NCI-H1048 (cell line): ENCODE measurements at places on chromosomes 7 and 10.

GRCh38 chr7:158388928-158389327 lies 198.7 kb downstream of the PTPRN2 start:
- DNase-seq = no peak

DNA sequence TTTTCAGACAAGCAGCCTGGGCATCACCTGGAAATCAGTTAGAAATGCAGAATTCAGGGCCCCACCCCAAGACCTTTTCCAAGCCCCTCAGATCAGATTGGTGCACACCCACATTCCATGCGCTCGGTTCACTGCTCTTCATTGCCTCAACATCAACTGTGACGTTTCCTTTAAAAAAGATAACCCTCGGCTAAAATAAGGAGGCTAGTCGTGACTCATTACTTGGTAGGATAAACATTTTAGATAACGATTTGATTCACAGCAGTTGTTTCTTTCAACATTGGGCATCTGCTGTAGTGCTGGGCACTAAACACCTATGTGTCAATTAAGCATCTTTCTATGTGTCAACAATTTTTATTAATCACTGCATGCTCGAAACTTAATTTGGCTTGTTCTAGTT lies 191.1 kb upstream of the LRGUK start:
- DNase-seq = no peak

DNA sequence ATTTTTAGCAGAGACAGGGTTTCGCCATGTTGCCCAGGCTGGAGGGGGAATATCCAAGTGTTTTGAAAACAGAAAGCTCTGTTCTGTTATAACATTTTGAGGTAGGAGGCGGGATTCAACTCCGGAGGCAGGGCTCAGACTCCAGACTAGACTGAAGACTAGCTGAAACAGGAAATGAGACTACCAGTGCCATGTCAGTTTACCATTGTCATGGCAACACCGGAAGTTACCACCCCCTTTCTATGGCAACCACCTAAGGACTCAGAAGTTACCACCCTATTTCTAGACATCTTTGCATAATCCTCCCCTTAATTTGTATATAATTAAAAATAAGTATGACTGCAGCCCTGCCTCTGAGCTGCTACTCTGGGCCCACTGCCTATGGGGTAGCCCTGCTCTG lies 1069.1 kb upstream of the AUTS2 start:
- DNase-seq = peak; percentile 5

GRCh38 chr7:45506059-45506458 lies 68.1 kb upstream of the ADCY1 start:
- DNase-seq = no peak

DNA sequence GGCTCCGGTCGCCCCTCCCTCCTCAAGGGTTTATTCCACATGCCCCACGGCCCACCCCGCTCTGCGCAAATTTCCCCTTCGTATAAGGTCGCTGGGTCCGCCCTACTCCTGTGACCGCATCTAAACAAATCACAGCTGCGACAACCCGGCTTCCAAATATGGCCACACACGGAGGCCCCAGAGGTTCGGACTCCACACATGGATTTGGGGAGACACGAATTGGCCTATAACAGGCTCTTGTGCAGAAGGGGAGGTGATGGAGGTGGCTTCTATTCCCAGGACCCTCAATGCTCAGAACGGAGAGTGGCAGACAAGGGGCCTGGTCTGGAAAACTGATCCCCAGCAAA lies 90.1 kb downstream of the FOXL3 start:
- DNase-seq = no peak

- DNase-seq = no peak
Observed at GRCh38 chr10:69065406-69066361, 22.2 kb upstream of the SRGN start.

- no peak for DNase-seq
Observed at GRCh38 chr10:43863270-43863669, 214.6 kb upstream of the ZNF32 start.

GRCh38 chr10:13613519-13613918 lies 26.8 kb downstream of the PRPF18 start:
- no peak for DNase-seq

GRCh38 chr10:78567680-78568455 lies 500.9 kb upstream of the ZMIZ1 start:
- no peak for DNase-seq

DNA sequence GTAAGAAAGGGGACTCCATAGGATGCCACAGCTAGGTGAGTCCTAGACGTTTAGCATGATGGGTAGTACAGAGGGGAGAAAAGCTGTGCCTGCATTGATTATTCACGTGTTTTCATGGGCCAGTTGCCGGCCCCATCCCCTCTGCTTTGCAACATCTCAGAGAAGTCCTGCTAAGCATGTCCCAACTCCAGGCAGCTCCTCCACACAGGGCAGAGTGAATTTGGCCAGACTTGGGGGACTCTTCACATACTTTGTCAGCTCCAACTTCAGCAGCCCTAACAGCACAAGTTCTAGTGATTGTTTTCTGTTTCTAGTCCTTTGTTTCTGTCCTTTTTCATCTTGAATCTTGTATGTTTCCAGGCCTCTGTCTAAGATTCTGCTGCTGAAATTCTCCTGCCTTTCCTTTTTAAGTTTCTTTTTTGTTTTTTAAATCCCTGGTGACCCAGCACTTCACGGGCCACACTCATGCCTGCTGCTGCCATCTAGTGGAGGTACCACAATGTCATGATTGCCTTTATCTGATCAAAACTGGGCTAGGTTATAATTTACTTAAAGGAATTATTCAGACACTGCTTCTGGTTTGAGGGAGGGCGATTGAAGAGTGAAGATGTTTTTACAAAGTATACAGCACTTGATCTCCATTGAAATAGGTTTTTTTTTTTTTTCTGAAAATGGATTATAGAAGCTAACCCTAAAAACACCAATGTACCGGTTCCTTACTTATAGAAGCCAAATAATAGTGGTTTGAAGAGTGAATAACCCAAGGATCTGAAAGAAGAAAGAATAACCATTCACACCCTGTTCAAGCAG lies 276.9 kb downstream of the CSTF2T start:
- no peak for DNase-seq

- DNase-seq = no peak
Observed at GRCh38 chr7:50334341-50334994, 30.0 kb downstream of the IKZF1 start.

DNA sequence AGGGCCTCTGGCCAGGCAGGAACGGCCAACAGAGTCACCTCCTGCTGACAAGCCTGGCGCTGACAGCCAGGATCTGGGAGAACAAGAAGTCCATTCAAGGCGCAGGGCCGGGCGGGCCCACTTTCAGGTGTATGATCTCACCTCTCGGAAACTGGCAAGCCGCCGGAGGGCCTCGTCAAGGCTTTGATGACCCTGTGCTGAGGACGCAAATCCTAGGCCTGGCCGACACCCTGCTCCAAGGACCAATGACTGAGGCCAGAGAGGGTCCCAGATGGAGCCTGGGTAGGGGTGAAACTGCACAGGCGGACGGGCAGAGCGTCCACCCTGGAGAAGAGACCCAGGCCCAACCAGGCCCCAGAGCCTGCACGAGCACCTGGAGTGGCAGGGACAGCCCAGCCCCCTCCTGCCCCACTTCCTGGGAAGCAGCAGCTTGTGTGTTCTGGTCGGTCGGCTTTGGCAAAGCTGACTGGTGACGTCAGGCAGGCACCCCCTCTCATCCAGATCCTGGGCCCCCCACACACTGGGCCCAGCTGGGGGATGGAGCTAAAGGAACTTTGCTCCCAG lies 30.6 kb downstream of the MYL10 start:
- no peak for DNase-seq

DNA sequence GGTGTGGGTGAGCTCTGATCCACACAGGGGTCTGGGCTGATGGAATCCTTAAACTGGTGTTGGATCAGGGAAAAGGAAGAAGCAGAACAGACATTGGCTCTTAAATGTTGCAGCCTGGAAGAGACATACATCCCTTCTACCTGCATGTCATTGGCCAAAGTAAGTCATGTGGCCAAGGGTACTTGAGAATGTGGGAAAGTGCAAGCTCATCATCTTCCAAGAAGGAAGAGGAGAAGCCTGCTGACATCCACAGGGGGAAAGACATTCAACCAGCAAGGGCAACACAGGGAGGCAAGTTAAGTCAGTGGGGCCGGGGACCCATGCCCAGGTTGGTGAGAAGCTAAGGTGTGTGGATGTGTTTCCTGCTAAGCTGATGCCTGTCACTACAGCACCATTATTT lies 272.8 kb upstream of the MKI67 start:
- no peak for DNase-seq

DNA sequence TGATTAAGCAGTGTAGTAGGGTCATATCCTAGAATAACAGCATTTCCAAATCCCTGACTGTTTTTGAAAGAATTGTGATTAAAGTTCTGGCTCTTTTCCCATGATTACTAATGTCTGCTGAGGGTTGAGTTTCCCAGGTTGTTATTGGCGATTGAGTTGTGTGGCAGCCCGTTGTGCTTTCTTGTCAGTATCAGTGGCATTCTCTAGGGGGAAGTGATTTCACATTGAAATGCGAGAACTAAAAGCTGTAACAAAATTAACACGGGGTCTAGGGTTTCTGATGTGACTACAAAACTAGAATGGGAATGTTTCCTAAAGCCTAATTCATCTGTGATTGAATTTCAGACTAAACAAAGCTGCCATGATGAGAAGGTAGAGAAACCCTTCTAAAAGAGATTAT lies 349.4 kb downstream of the EXOC4 start:
- no peak for DNase-seq

- DNase-seq = no peak
Observed at GRCh38 chr7:151869968-151870918, 6.7 kb downstream of the PRKAG2 start.

- no peak for DNase-seq
Observed at GRCh38 chr7:98469088-98469487, 68.2 kb upstream of the BAIAP2L1 start.

DNA sequence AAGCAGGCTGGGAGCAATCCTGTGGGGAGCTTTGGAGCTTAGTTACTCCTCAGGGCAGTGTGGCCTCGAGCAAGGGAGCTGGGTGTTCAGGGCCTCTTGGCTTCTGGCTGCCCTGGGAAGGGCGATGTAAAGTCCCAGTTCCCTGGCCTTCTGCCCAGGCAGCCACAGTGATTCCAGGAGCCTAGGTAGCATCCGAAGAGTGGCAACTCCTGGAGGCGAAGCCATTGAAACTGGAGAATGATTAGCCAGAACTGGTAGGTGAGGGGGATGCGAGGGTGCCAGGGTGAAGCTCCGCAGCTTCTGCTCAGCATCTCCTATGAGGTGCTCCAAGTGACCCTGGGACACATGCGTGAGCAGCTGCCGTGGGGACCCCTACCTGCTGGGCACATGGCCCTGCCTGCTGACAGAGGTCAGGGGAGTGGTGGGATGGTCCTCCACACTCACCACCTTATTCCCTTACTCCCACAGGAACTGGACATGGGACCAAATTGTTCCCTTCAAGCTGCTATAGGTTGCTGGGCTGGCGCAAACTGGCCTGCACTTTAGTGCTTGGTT lies 7.8 kb upstream of the GDF2 start:
- DNase-seq = no peak

- DNase-seq = no peak
Observed at GRCh38 chr7:23523486-23524075, 8.2 kb downstream of the TRA2A start.

DNA sequence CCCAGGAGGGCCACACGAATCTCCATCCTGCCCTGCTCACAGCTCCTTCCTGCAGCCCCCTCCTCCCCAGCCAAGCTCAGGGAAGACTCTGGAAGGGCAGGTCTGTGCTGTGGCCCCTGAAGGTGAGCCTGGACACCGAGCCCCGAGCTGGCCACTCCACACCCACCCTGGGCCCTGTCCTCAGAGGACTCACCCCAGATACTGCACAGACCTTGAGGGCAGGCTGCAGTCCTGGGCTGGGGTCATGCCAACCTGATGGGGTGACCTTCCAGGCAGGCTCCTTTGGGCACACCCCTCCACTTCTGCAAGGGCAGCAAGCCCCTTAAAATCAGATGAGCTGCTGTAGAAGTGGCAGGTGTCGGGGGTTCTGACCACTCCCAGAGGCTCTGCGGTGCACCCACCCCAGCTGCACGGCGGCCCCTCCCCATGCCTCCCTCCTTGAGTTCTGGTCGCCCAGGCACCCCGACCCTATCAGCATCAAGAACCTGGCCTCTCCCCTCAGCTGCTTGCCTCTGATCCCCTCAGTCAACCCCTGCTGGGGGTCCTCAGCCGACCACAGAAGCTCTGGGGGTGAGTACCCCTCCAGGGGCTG lies 24.3 kb downstream of the YKT6 start:
- no peak for DNase-seq

DNA sequence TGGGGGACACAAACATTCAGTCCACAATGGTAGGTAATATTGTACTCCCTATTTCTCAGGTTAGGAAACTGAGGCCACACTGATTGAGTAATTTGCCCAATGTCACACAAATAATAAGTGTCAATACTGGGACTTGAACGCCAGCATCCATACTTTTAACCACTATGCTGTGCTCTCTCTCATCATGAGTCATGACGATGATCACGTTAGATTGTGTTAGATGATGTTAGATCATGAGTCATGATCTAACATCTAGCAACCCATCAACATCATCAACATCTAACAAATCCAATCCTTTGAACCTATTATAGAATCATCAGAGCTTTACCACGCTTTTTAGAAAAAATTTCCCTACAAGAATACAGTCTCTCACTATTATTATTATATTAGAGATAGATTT lies 28.1 kb upstream of the HERPUD2 start:
- DNase-seq = no peak

GRCh38 chr10:24416248-24416647 lies 207.3 kb downstream of the KIAA1217 start:
- no peak for DNase-seq

DNA sequence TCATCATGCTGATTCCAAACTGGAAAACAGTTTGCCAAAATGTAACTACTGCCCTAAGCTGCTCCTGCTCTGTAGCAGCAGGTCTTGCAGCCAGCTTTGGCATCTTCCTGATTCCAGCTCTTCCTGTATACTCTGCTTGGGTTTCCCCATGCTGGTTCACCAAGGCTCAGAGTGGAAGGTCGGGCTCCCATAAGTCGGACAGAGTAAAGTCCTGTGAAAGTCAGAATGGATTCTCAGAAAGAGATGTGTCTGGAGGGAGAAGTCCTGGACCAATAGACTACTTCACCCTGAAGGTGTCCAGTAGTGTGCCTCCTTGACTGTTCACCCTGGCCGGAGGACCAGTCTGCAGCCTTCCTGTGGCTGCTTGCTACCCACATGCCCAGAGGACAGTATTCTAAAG lies 93.8 kb downstream of the STRA8 start:
- DNase-seq = no peak

DNA sequence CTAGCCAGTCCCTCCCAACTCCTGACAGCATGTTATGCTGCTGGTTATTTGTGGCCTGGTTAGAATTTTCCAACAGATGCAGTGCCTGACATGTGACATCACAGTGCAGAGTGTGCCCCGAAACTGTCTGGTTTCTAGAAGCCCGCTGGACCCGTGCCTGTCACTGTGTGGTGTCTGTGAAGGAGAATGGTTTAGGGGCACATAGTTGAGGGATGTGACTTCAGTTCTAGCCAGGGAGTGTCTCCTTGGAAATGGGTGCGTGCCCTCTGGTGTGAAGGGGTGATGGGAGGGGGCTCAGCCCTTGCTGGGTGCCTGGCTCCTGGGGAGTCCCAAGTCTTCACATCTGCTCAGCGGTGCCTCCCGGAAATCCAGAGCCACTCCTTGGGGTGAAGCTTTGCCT lies 303.6 kb downstream of the GLRX3 start:
- DNase-seq = no peak

GRCh38 chr7:132116369-132116768 lies 459.9 kb downstream of the PLXNA4 start:
- DNase-seq = no peak

- no peak for DNase-seq
Observed at GRCh38 chr10:96618653-96619052, 31.8 kb upstream of the TM9SF3 start.
